ENCODE measurements at places on chromosomes 6 and 20. TPM values are rescaled to one million over a fixed set of nuclear protein-coding genes. Genes with fewer than 3 reads are reported as not detected.

- DNase-seq = no peak
Observed at GRCh38 chr20:49237531-49237930, 18.3 kb downstream of the DDX27 start.

DNA sequence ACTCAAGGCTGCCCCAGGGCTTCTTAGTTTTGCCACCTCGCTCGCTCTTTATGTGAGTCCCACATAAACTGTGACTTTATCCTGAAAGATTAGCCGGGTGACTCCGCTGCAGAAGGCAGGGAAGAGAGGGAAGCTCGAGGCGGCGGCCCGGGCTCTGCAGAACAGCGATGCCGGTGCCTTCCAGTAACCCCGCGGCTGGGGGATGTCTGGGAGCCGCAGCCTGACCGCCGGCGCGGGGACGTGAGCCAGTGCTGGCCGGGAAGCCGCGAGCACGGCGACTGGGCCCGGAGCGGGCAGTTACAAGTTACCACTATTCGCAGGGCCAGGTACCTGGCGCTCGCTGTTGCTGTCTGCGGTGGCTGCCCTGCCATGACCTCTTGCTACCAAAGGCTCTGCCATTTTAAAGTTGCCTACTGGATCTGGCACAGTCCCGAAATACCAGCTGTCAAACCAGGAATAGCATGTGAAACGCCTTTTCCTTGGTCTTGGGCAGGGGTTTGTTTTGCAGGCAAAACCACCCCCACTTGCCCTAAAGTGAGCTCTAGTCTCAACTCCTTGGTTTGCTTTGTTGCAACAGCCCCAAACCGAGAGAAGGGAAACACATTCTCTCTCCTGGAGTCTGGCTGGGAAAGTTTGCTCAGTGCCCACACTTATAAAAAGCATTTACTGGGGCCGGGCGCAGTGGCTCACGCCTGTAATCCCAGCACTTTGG lies 124.0 kb upstream of the SLC2A12 start:
- DNase-seq = no peak

- DNase-seq = no peak
Observed at GRCh38 chr6:5086294-5086890, 1.3 kb downstream of the PPP1R3G start.

SLC26A8 gene
- 0.66 TPM for total RNA-seq

COX4I2 gene
- not detected for total RNA-seq

FIG4 gene
- total RNA-seq = 12.9 TPM

LPA gene
- not detected for total RNA-seq
